Activated naive CD4-positive, alpha-beta T cell (primary cell): ENCODE measurements at places on chromosomes 1 and 21.

- DNase-seq: no peak
These were observed 345.1 kb upstream of the USP24 start for GRCh38 chr1:55560266-55560665.

- DNase-seq: no peak
These were observed 2.2 kb downstream of the PAQR6 start for GRCh38 chr1:156245451-156246232.

- no peak for DNase-seq
These were observed 2.7 kb upstream of the MYCBP start for GRCh38 chr1:38875811-38876210.

DNA sequence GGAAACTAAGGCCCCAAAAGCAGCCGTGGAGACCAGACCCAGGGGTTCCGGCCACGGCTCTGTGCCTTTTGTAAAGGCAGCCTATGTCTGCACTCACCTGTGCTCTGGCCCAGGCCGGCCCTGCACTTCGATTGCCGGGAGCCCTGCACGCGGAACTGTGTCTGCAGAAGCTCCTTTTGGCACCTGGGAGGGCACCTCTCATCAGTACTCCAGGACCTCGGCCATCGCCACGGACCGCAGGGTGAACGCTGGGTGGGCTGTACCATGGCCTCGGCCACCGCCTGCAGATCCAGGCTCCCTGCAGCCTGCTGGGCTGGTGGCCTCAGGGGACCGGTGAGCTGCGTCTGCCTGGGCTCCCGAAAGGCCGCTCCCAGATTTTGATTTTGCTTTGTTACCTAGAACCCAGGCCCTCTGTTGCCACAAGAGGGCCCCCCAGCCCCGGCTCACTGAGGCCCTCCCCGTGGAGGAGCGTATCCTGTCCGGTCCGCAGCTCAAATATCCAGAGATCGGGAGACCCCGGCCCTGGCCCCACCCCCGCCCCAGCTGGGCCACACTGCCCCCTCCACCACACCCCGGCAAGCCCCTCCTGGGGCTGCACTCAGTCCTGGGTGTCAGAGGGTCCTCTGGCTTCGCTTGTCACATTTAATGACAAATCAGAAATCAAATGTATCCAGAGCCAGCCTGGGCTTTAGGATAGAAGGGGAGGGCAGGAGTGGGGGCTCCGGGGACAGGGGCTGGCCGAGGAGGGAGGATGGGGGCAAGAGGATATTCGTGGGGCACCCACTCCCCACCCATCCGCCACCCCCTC, 60.2 kb upstream of the PDE9A start:
- peak; percentile 55 for DNase-seq

DNA sequence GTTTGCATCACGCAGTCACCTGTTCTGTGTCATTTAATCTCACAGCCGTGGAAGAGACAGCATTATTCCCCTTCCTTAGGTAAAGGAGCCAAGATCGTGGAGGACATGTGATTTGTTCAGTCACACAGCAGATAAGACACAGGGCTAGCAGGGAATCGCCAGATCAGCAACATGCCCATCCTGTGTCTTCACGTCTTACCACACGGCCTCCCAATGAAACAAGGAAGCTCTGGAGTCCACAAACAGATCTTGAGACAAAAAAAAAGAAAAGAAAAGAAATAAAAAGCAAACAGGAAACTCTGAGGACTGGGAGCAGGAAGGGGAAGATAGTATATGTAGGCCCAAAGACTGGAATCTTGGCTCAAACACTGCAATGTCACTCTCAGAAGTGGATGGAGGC, 155.3 kb downstream of the ADSS2 start:
- DNase-seq: no peak

GRCh38 chr1:28163496-28164161, 12.9 kb downstream of the PTAFR start:
- DNase-seq: no peak

DNA sequence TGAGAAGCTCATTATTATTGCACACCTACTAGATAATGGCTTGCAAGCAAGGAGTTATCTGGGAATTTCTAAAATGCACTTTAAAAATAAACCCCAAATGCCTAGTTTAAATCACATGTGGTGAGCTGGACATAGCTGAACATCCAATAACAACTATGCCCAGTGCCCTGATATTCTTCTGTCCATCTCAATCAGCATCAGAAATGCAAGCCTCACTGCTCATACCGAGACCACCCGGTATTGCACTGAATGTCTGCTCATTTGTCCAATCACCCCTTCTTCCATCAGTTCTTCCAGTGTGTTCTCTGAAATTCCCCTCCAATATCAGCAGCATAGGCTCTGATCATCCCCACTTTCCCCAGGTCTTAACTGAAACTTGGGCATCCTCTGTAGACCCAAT, 383.8 kb downstream of the DSCAM start:
- no peak for DNase-seq

GRCh38 chr1:231420299-231420958, 1.7 kb downstream of the EGLN1 start:
- DNase-seq: no peak

DNA sequence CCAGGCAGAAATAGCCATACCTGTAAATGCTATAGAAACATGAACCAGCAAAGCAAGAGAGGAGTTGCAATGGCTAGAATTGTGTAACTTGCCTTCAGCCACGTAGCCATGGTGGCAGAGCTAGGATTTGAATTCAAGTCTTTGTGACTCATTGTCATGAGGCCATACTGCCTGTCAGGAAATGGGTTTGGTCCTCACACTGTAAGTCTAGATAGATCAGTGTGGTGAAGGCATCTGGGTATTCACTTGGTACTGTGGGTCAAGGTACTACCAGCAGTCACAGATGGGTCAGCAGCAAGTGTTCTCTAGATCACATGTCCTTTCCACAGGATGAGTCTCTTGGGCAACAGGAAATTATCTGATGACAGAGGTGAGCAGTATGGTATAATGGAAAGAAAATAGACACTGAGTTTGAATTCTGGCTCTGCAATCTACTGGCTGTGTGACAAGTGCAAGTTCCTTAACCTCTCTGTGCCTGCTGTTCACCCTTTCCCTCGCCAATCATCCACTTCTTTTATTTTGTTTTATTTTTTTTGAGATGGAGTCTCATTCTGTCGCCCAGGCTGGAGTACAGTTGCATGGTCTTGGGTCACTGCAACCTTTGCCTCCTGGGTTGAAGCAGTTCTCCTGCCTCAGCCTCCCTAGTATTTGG, 36.9 kb downstream of the FGGY start:
- no peak for DNase-seq
